ENCODE measurements at places on chromosomes 1 and 21.
A peak's percentile ranks its signal among the peaks of the same experiment; 100 is the strongest.

GRCh38 chr21:37276377-37276776 lies 9.2 kb upstream of the VPS26C start:
- DNase-seq: no peak

GRCh38 chr1:156705918-156706656 lies 704 bp upstream of the CRABP2 start:
- peak; percentile 55 for DNase-seq

GRCh38 chr1:107291987-107292386 lies 151.1 kb downstream of the NTNG1 start:
- DNase-seq: no peak

DNA sequence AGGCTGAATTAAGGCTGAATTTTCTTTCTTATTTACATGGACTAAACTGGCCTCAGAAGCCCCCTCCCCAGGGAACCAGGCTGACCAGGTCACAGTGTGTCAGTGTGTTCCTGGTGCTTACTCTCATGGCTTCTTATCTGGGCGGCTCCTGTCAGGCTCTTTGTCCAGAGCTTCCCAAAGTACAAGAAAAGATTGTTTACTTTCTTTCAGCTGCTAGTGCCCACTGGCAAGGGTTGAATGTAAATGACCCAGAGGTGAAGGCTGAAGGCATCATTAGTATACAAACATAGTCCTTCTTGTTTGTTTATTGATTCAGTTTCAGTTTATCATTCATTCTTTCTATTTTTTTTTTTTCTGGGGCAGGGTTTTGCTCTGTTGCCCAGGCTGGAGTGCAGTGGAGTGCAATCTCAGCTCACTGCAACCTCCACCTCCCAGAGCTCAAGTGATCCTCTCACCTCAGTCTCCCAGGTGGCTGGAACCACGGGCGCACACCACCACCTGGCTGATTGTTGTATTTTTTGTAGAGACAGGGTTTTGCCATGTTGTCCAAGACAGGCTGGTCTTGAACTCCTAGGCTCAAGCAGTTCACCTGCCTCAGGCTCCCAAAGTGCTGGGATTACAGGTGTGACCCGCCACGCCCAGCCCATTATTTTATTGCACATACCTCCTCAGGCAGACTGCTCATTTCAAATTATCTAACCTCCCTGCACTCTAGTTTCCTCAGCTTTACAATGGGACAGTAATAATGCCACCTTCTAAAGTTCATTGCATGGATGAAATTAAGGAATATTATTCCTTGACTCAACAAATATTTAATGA lies 9.8 kb upstream of the KDM4A start:
- no peak for DNase-seq

DNA sequence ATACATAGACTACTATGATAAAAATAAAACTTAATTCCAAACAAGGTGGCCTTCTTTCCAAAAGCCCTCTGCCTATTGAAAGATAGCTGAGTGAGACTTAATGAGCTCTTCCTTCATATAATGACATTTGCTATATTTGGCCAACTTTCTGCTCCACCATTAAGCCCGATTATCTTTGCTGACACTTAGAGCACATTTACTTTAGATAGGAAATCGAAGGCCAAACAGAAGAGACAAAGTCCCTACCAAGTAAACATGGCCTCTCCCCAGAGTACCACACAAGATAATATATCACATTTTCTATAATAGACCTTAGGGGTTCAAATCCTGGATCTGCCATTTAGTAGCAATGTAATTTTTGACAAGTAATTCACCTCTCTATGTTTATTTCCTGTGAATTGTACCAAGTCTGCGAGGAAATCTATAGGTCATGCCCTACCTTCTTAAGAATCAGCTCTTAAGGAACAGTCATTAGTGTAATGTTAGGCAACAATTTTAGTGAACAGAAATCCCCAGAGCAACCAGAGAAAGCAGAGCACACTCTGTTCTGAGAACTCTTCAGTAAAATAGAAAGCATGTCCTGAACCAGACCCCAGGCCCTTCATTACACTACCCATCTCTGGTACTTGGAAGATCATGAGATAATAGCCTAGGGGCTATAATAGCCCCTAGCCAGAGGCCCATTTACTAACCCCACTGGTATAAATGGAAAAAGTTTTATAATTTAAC lies 17.3 kb upstream of the COA6 start:
- no peak for DNase-seq

GRCh38 chr1:48761986-48762385 lies 14.7 kb downstream of the BEND5 start:
- no peak for DNase-seq

DNA sequence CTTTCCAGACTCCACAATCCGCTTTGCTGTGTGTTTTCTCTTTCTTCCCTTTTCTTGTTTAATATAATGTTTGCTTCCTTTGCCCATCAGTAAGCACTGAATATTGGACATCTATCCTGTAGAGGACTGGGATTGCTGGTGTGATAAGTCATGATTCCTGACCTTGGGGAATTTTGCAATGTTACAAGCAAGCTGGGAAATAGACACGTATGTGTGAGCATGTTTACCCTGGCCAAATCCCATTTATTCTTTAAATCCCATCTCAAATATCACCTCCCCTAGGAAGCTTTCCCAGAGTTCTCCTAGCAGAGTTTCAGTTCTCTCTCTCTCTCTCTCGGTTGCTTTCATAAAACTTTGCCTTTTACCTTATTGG lies 155.3 kb downstream of the ROR1 start:
- no peak for DNase-seq

- DNase-seq: no peak
Measured at GRCh38 chr1:12810691-12811408, 19.7 kb downstream of the PRAMEF1 start.

- DNase-seq: no peak
Measured at GRCh38 chr21:29256126-29256910, 42.4 kb upstream of the BACH1 start.

- DNase-seq: no peak
Measured at GRCh38 chr1:116292929-116293725, 79.9 kb upstream of the ATP1A1 start.

- no peak for DNase-seq
Measured at GRCh38 chr1:166676981-166677380, 162.3 kb upstream of the POGK start.

GRCh38 chr1:224526771-224527170 lies 89.3 kb upstream of the CNIH3 start:
- no peak for DNase-seq

DNA sequence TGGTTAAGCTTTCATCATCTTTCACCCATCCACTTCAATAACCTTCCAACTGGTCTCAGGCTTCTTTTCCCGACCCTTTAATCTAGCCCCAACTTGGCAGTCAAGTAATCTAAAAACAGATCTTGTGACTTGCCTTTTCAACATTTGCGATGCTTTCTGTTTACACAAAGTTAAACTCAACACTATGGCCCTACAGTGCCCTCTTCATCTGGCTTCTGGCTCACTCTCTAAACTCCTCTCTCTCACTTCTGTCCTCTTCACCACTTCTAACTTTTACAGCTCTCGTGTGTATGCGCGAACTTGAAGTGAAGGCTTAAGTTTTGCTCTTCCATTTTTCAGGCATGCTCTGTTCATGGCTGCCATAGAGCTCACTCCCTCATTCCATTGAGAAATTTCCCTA lies 1122.3 kb upstream of the ADGRL2 start:
- no peak for DNase-seq

DNA sequence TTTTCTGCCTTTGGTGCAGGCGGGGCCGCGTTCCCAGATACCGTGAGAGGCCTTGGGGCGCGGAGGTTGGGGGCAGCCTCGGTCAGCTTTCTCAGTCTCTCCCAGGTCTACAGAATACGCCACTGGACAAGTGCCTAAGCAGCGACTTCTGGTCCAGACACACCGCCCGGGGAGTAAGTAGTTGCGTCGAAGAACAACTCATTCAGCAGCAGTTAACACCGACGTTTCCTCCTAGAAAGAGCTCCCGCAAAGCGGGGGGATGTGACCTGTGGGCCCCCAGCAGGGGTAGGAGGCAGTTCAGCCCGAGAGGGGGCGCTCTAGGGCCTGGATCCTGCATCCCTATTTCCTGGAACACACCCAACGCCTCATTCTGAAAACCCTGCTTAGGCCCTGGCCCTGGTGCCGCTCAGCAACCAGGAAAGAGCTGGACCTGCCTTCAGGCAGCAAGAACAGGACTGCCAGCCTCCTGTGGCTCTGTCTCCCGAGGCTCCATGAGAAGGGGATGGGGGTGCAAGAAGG lies 6.5 kb upstream of the BARHL2 start:
- DNase-seq: no peak

GRCh38 chr1:2021550-2021949 lies 2.4 kb downstream of the GABRD start:
- no peak for DNase-seq

- DNase-seq: no peak
Measured at GRCh38 chr1:215890438-215890837, 323.3 kb downstream of the KCTD3 start.

DNA sequence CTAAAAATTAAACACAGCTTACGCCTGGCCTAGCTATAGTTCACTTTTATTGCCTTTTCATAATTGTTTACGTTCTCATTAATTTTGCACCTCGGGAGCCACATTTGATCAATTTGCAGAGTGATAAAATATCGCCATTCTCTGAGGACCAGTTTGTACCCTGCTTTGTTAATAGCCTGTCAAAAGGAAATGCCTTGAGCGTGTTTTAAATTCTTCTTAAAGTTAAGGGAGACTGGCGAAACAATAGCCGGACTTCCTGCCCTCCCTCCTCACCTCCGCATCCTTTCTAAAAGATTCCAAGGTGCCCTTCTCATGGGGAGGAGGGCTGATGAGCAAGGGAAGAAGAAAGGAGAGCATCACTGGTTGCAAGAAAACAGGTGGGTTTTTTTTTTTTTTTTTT lies 271.6 kb downstream of the KCNJ6 start:
- DNase-seq: no peak

GRCh38 chr1:71047635-71048607 lies at the start of gene PTGER3:
PTGER3 (minus strand) TSS chr1:71047816; CDS start chr1:71047577, 239 bp downstream.
- DNase-seq: peak; percentile 27
